Stimulated activated CD4-positive, alpha-beta T cell treated with anti-CD3 and anti-CD28 coated beads, Interleukin-1b, Interleukin-23, amount 100 ng/mL, for 1 hour (primary cell): ENCODE measurements at places on chromosomes 16 and 17.

DNA sequence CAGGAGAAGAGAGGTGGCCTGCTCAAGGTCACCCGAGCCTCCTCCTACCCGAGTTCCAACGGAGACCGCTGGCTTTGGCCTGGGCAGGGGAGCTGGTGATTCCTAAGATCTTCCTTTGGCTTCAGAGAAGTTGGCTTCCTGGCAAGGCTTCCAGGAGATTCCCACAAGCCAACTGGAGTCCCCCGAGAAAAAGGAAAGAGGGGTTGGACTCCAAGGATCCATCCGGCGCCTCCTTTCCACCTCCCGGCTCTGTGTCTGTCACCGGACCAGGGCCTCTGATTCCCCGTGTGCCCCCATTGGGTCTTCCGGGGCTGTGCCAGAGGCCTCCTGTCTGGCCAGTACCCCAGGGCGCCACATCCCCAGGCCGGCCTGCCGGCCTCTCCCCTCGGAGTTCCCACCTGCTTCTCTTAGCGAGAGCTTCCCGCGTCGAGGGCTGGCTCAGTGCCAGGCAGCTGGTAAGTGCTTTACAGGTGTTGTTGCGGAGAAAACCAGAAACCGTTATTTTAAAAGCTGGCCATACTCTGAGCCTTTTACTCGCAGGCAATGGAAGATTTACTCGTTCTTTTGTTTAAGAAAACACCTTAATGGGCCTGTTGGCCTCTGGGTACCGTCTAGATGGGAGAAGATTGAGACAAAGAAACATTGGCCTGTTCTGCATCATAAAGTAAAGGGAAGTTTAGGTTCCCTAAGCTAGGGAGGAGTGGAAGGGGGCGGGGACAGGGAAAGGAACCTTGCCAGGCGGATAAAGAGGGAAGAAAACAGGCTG, 258.4 kb upstream of the SDK2 start:
- DNase-seq = no peak

- DNase-seq = no peak
Measured at GRCh38 chr16:34801875-34802274, 1342.5 kb downstream of the TP53TG3F start.

DNA sequence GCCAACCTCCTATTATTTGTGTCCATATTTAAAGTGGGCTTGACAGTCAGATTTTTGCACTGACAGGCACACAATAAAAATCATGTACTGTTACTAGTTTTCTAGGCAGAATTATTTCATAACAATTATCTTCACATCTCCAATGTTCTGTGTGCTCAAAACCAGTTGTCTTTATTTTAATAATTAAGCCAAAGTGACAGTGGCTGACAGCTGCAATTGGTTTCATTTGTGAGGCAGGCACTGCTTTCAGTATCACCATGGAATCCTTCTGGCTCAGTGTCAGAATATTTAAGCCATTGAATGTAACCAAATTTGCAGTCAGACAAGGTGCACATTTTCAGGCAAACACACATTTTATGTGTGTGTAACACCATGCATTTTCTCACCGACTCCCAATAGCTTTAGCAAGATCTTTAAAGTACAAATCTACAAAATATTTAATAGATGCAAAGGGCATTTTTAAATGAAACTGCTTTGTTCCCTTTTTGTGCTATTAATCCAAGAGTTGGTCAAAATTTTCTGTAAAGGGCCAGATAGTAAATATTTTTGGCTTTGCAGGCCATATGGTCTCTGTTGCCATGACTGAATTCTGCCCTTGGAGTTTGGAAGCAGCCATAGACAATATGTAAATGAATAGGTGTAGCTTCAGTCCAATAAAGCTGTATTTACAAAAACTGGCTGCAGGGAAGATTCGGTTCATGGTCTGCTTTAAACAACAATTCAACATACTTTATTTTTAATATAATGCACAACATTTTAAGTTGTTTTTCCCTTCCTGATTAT, 486.0 kb downstream of the KCNJ2 start:
- DNase-seq = no peak

DNA sequence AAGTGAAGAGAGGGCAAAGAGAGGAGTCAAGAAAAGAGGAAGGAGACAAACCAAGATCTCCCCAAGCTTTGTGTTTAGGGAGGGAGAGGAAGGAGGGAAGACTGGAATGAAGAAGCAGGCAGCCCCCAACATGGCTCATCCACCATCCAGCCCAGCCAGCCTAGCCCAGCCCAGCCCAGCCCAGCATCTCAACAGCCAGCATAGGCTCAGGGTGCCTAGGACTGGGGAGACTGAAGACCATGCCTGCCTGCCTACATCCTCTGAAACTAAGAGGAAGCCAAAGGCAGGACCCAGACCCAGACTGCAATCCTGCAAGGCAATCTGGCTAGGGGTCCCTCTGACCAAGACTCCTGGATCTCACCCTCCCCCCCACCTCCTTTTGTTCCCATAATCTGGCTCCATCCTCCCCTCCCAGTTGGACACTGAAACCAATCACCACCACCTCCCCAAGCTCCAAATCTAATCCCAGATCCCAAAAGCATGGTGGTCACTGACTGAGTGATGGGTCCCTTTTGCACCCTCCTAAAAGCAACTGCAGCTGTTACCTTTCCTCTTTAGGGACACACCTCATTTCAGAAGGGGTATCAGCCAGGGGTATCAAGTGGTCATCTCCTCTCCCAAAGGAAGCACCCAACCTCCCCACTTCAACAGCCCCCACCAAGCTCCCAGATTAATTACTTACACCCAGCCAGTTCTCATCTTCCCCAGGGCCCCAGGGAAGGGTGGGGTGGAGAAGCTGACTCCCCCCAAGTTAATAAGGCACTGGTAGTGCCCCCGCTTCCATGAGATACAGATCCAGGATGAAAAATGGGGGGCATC, 1.2 kb downstream of the HDAC5 start:
- no peak for DNase-seq

DNA sequence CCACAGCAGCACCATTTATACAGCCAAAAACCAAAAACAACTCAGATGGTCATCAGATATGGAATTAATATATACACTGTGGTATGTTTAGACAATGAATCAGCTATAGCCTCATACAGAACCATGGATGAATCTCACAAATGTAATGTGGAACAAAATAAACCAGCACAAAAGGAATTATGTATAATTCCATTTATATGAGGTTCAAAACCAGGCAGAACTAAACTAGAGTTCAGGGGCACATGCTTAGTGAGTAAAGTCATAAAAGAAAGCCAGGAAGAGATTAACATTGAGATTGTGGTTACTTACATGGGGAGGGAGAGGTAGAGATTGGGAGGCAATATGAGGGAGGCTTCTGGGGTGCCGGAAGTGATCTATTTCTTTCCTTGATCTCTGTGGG, 231.1 kb downstream of the COPRS start:
- DNase-seq = no peak

DNA sequence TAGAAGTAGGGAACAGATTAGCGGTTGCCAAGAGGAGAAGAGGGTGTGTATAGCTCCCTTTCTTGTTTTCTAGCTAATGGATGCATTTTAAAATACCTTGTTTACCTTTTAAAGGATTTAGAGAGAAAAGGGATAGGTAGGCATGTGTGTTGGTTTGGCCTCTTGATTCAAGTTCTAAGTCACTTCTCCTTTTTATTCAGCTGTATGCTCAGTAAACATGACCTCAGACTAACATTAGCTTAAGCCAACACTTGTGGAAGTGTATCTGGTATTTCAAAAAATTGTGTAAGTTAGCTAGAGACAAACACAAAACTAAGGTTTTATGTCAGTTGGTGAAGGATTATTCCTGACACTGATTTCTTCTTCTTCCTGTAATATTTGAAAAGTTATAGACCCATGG, 204.1 kb upstream of the NOG start:
- DNase-seq = no peak

GRCh38 chr17:71252436-71252835, 868.4 kb upstream of the SOX9 start:
- no peak for DNase-seq

GRCh38 chr16:969508-970385, 1.0 kb downstream of the LMF1 start:
- DNase-seq = no peak

- no peak for DNase-seq
Measured at GRCh38 chr17:80858301-80859001, 133.2 kb upstream of the CHMP6 start.

DNA sequence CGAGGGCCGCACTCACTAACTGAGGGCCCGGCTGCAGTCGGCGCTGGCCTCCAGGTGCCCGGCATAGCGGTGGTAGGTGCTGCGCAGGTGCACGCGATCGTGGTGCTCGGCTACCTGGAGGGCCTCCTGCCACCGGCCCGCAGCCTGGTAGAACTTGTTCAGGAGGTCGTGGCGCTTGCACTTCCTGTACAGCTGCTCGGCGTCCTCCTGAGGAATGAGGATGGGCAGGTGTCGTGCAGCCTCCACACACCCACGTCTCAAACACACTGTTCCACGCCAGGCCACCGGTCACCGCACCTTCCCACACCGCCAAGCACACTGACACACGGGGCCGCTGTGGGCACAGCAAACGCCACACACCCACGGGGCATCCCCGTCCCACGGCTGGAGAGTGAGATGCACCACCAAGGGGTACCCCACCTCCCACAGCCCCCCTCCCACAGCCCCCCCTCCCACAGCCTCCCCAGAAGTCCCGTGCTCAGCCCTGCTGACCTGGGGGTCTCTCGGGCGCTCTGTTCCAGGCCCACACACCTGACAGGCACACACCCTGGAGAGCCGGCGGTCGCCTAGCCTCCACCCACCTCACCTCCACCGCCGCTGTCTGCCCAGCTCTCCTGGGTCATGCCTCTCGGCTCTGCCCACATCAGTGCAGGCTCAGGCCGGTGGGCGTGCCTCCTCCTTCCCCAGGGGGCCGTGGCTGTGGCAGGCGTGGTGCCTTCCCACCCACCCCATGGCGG, 7.4 kb upstream of the TMEM204 start:
- DNase-seq = no peak

GRCh38 chr16:73669535-73670274, 621.8 kb upstream of the ZFHX3 start:
- DNase-seq = no peak

DNA sequence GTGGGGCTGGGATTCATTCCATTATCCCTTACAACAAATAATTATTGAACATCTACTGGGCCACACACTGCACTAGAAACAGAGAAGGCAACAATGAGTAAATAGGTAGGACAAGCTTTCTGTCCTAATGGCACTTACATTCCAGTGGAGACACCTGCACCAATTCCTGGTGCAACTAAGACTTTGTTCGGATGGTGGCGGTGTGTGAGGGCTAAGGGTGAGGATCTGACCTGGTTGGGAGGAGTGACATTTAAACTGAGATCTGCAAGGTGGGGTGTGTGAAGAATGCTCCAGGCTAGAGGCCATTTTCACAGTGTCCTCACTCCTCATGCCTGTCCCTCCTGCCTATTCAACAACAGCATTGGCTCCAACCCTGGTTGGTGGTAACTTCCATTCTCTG, 510.0 kb downstream of the XYLT1 start:
- no peak for DNase-seq

DNA sequence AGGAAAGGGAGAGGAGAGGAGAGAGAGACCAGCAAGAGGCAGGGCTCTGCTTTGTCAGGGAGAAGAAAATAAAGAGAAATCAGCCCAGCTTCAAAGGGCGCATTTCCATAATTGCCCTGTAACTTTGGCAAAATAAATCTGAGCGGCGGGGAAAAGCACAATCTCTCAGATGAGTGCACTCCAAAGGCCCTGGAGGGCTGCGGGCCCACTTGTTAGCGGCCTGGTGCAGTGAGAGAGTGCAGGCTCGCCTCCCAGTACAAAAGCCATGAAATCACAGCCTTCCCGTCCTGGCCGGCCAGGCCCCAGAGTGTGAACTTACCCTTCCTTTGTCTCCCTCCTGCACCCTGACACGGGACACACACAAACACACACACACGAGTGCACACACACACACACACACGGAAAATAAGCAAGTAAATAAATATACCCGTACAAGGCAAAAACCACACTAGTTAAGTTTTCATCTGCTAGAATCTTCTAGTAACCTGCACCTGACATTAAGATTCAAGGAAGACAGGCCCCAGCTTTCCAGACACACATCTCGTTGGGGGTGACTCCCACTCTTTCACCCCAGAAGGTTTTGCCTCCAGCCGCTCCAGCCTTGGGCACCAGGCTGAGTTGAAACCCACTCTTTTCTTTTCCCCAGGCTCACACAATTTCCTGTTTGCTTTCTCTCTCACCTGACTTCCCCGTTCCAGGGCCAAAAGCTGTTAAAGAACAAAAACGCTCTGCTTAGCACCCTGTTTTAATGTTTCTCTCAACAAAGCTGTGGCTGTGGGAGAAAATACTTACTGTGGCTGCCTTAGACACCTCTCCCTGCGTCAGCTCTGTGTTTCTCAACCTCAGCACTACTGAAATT, 8.5 kb downstream of the IRX3 start:
- DNase-seq = no peak

GRCh38 chr16:23317266-23317661, 15.2 kb downstream of the SCNN1B start:
- DNase-seq = no peak

DNA sequence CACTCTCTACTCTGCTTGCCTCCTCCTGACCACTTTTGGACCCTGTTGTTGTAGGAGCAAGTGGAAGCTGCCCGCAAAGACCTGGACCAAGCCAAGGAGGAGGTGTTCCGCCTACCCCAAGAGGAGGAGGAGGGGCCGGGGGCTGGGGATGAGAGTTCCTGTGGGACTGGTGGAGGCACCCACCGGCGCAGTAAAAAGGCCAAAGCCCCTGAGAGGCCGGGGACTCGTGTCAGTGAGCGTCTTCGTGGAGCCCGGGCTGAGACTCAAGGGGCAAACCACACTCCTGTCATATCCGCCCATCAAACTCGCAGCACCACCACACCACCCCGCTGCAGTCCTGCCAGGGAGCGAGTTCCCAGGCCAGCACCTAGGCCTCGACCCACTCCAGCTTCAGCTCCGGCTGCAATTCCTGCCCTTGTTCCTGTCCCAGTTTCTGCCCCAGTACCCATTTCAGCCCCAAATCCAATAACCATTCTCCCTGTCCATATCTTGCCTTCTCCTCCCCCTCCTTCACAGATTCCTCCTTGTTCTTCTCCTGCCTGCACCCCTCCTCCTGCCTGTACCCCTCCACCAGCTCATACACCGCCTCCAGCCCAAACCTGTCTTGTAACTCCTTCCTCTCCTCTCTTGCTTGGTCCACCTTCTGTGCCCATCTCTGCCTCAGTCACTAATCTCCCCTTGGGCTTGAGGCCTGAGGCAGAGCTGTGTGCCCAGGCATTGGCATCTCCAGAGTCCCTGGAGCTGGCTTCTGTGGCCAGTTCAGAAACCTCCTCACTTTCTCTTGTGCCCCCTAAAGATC, 11.0 kb upstream of the PHKG2 start:
- no peak for DNase-seq

DNA sequence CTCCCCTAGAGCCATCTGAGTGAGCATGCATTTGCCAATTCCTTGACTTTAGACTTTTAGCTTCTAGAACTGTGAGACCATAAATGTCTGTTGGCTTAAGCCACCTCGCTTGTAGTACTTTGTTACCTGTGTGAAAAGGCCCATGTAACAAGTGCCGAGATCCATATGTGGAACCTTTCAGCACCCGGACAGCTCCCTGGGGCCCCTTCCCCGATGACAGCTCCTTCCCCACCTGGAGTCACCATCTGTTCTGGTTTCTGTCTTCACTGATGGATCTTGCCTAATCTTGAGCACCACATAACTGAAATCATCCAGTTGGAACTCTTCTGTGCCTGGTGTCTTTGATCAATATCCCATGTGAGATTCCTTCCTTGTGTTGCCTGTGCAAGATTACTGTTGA, 78.9 kb upstream of the EEF2KMT start:
- no peak for DNase-seq
